ENCODE measurements at places on chromosomes 7 and 10. TPM values are rescaled to one million over a fixed set of nuclear protein-coding genes. Genes with fewer than 3 reads are reported as not detected.
A peak's percentile ranks its signal among the peaks of the same experiment; 100 is the strongest.

DNA sequence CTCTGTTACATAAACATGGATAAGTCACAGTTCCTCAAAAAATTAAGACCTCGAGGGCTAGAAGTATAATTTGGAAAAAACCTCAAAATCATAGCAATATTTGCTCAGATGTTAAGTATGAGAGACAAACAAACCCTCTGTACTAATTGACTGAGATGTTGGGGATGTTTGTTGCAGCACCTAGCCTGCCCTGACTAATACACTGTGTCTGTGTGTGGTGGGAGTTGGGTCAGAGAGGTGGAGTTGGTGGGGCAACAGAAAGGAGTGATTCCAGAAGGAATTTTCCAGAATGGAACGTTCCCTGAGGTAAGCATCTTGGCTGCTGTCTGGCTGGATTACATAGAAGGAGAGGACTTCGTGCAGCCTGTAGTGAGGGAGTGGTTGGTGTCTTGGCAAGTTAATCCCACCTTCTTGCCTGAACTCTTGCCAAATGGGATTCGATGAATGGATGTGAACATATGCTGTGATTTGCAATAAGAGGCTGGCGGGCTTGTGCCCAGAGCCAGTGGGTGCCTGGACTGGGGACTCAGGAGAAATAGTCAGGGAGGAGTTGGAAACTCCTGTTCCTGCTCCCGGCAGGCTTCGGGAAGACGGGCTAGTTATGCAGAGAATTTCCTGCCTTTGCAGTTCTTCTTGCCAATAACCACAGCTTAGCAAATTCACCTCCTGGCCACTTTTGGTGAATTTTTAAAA, 9.3 kb upstream of the FAM180A start:
- peak; percentile 44 for DNase-seq

DNA sequence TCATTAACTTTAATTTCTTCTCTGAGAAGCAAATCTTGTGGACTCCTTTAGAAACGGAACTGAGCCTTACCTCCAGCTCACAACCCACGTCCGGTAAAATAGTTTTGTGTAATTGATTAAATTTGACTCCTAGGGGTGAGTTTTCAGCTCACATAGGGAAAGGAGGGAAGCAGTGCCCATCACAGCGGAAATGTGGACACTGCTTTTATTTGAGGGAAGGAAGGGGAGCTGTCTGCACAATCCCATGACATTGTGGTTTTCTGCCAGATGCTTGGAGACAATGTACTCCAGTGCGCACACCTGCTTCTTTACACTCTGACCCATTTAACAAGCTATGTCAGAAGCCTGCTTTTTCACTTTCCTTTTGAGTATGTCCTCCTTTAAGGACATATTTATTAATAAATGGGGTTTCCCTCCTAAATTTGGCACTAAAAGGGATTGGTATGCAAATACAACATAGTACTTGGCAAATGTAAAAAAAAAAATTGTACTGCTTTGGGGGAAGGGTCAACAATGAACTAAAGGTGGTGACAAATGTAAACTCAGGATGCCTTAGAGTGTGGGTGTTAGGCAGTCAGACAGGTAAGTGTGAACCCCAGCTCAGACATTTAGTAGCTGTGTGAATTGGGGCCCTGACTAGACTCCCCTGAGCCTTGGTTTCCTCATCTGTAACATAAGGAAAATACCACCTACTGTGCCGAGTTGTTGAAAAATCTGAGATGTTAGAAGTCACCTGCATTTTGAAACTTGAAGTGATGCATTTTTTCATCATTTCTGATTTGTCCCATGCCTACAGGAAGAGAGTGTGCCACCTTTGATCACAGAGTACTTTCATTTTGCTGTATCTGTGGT, 90.2 kb upstream of the KLF6 start:
- DNase-seq = no peak

DNA sequence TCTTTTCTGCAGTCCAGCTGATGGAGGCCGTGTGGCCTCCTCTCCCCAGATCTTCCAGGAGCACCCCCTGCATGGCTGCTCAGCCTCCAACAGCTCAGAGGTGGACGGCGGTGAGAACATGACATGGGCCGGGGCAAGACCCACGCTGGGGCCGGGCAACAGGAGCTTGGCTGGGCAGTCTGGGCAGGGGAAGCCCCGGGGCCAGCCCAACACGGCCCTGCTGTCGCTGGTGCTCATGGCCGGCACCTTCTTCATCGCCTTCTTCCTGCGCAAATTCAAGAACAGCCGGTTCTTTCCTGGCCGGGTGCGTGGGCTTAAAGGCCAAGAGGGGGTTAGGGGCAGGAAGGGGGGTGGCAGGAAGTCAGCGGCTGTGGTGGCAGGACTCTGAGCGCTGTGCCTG, 6.6 kb downstream of the FASTK start:
- DNase-seq = no peak

DNA sequence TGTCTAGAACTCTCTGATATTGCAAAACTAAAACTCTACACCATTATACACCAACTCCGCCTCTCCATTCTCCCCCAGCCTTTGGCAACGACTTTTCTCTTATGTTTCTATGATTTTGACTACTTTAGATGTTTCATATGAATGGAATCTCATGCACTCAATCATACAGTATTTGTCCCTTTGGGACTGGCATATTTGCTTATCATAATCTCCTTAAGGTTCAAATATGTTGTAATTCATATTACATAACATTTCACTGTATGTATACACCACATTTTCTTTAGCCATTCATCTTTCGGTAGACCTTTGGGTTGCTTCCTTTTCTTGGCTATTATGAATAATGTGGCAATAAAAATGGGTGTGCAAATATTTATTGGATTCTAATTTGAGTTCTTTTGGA, 164.4 kb downstream of the ARL4A start:
- no peak for DNase-seq

- no peak for DNase-seq
Observed at GRCh38 chr7:31894308-31894707, 175.9 kb downstream of the PDE1C start.

Gene INMT
- 37.4 TPM for total RNA-seq

All from thyroid gland (tissue), 4 donors.